NCI-H69 (cell line): ENCODE measurements at places on chromosomes 13 and 19.

GRCh38 chr13:106633321-106633720 is 65.4 kb upstream of the ARGLU1 start:
- no peak for DNase-seq

DNA sequence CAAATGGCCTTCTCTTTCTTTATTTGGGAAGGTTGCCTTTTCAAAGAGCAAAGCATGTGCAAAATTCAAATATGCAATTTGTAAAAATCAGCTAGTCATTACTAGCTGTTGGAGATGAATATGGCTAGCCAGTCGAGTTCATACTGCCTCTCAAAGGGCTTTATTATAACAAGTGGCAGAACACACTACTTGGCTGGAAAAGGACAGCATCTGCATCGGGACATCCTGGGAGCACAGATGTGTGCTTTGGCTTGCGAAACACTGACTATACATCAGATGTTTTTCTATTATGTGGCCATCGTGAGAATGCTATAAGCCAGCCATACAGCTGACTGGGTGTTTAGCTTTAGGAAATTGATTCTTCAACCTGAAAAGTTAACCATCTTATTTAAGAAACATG is 424.2 kb downstream of the KCTD12 start:
- DNase-seq, result peak; percentile 15

DNA sequence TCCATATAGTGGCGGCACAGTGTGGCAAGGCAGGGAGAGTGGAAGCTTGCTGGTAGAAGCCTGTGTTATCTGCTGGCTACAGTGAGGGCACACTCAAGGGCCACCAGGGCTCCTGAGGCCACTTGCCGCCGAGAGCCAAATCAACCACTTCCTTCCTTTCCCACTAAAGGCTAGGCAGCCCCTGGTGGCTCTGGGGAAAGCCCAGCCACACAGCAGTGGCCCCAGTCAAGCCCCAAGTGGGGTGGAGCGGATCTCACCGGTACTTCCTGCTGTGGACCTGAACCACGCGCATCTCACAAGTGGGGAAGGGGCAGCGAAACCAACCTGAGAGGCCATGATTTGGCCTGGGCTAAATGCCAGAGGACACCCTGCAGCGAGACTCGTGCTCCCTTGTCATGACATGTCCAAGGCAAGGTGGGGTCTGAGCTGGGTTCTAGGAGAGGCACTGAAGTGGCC is 21.9 kb upstream of the SLC35E1 start:
- no peak for DNase-seq

GRCh38 chr13:106533943-106534638 is 1.4 kb downstream of the EFNB2 start:
- peak; percentile 81 for DNase-seq

- no peak for DNase-seq
Measured at GRCh38 chr13:113557013-113557412, 27.5 kb upstream of the TFDP1 start.

DNA sequence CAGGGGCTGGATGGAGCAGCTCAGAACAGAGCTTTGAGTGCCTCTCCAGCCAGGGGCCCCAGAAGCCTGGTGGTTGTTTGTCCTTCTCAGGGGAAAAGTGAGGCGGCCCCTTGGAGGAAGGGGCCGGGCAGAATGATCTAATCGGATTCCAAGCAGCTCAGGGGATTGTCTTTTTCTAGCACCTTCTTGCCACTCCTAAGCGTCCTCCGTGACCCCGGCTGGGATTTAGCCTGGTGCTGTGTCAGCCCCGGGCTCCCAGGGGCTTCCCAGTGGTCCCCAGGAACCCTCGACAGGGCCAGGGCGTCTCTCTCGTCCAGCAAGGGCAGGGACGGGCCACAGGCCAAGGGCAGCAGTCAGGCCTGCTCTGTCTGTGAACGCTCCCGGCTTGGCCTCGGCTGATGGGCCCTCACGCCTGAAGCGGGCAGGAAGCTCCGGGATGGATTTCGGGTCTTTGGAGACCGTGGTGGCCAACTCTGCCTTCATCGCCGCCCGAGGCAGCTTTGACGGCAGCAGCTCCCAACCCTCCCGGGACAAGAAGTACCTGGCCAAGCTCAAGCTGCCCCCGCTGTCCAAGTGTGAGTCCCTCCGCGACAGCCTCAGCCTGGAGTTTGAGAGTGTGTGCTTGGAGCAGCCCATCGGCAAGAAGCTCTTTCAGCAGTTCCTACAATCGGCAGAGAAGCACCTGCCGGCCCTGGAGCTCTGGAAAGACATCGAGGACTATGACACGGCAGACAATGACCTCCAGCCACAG is at the start of gene GRK1:
Gene GRK1 (plus strand): TSS at position 269 of the 751 bp plus-strand sequence. CDS start 168 bp downstream, at position 437.
- DNase-seq, result no peak

DNA sequence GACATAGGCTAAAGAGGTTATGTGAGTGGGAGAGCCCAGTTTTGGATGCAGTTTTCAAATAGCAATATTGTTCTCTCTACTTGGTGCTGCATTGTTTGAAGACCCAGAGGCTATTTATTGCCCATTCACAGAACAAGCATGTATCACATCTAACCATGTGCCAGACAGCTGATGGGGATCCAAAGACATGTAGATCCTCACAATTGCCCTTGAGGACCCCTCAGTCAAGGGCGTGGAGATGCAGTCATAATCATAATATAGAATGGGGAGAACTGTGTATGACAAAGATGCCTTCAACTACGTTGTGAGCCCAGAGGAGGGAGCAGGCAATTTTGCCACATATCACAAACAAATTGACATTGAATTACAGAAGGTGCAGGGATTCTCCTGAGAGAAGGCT is 70.5 kb downstream of the NHLRC3 start:
- DNase-seq, result peak; percentile 49

DNA sequence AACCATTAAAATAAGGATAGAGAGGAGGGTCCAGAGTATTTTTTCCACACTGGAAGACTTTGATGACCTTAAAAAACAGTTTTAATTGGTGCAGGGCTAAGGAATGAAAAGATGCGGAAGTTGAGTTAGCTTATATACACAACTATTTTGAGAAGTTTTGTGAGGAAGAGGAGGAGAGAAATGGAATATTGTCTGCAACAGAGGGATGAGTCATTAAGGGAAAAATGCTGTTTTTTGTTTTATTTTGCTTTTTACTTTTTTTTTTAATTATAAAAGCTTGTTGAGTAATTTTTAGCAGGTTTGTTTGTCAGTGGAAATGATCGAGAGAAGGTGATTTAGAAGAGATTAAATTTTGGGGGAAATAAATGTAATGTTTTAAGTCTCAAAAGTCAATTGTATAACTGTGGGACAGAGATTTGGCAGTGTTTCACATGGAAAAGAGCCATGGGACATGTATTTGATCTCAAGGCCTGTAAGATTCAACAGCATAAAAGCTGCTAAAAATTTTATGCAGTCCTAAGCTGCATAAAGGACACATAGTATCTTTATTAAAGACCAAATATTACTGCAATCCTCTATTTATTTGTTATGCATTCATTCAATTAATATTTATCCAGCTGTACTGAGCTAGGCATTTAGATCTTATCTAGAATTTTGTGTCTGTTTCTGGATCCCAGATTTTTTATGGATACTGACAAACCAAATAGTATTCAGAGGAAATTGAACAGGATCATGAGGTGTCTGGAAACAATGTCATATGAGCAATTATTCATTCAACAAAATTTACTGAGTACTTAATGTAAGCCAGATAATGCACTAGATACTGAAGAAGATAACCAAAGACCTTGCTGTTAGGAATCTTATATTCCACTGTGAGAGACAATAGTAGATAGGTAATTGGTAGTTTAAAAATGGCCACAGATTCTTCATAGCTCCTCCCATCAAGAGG is 72.7 kb downstream of the DNAJC15 start:
- DNase-seq, result no peak

- no peak for DNase-seq
Measured at GRCh38 chr19:17843908-17844490, 3.8 kb downstream of the JAK3 start.

DNA sequence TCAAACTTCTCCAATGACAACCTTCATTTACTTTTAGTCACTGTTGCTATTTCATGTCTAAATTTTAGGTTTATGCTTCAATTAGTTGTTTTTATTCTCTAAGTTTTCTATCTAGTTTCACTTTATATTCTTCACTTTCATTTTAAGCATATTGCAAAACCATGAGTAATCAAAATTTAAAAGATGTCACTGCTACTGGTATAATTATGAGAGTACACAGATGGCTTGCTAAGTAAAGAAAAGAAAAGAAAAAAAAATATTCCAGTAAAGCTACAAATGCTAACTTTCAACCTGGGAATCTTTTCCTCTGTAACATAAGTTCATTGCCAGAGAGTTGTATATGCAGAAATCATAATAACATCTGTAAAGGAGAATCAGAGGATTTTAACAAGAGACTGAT is 1624.7 kb downstream of the PCDH9 start:
- no peak for DNase-seq

DNA sequence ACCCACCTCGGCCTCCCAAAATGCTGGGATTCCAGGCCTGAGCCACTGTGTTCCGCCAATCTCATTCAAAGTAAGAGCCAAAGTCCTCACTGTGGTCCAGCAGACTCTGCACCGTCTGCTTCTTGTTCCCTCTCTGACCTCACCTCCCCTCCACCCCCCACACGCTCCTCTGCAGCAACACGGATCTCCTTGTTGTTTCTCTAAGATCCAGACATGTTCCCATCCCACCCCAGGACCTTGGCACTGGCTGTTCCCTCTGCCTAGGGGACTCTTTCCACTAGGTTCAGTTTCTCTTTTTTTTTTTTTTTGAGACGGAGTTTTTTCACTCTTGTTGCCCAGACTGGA is 38.4 kb downstream of the LTBP4 start:
- DNase-seq, result no peak

GRCh38 chr13:32530841-32531253 is 7.7 kb downstream of the N4BP2L2 start:
- no peak for DNase-seq

GRCh38 chr13:47747901-47748300 is 253.2 kb downstream of the SUCLA2 start:
- no peak for DNase-seq

- no peak for DNase-seq
Measured at GRCh38 chr19:29232315-29232852, 19.4 kb upstream of the UQCRFS1 start.

- no peak for DNase-seq
Measured at GRCh38 chr13:24134231-24134630, 26.3 kb upstream of the SPATA13 start.

- no peak for DNase-seq
Measured at GRCh38 chr19:34787059-34787824, 14.2 kb upstream of the ZNF599 start.

- peak; percentile 21 for DNase-seq
Measured at GRCh38 chr13:44422755-44423643, 49.4 kb downstream of the SERP2 start.

DNA sequence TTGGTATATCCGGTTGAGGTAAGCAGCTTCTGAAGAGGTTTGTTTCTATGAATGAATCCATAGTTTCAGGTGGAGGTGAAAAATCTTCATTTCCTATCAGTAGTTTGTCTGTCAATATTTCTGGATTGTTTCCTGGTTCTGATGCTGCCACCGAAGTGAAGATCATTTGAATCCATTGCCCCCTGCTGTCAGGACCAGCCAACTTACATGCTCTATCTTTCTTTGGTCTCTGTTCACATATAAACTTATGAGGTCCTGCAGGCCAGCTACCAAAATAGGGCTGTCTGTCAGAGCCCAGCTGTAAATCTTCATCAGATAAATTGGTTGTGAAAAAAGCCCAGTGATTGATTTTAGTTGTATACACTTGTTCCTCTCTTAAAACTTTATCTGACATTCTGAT is 15.2 kb upstream of the N4BP2L1 start:
- peak; percentile 4 for DNase-seq

DNA sequence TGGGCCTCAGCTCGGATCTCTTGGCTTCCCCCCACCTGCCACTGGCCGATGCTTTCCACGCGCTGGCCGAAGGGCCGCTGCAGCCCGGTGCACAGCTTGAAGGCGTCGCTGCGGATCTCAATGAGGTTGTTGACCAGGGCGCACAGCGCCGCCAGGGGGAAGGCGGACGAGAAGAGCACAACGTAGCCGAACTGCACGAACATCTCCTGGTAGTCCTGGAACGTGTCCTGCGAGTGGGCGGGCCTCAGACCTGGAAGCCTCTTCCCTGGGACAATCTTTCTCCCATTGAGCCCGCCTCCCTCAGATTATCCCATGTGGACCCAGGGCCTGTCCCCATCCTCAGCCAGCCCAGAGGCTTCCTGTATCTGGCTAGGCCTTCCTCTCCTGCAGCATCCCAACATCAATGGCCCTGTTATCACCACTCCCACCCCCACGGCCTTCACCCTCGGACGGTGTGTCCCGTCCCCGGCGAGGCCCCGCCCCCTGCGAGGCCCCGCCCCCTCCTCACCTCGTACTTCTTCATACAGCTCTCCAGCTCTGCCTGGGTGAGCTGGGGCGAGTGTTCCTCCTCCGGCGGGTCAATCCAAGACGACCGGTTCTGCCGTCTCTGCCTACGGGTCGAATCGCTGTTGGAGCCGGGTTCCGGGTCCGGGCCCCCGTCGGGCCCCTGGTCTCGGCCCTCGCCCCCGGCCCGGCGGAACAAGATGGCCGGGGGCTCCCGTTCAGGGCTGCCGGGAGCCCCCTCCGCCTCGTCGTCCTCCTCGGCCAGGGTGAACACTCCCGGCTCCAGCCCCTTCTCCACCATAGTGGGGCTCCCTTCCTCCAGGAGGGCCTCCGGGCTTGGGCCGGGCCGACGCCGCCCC is 6.8 kb downstream of the ANO8 start:
- DNase-seq, result peak; percentile 58
